ENCODE measurements at places on chromosomes 4 and X.

DNA sequence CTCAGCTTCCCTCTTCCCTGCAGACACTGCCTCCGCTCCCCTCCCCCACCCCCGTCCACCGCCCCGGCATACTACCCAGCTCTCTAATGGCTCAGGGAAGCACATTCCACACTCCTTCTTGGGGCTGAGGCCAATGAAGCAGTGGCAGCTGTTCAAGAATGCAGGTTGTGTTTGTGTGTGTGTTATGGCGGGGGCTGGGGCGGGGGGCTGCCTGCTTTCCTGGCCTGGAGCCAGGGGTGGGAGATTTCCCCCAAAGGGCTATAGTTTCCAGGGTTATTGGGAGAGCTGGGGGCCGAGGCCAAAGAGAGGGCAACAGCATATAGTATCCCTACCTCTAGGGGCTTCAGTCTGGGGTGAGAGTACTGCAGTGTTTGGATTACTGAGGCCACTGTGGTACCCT, 149.4 kb downstream of the EFNB1 start:
- DNase-seq, result peak; percentile 62

DNA sequence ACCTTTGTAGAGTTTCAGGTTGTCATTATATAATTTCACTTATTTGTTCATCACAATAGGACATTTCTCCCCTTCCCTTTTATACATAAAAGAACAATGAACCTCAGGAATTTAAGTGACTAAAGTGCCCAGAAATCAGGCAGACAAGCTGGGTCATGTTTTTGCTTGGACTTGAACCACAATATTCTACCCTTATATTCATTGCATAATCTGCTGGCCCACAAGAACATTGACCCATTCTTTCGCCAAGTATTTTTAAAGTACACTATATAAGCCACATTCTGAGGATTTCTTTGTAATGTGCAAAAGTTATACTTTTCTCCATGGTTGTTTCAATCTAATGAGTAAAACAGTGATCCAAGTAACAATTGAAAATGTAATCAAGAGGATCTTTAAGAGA, 637.5 kb upstream of the SLIT2 start:
- DNase-seq, result no peak

DNA sequence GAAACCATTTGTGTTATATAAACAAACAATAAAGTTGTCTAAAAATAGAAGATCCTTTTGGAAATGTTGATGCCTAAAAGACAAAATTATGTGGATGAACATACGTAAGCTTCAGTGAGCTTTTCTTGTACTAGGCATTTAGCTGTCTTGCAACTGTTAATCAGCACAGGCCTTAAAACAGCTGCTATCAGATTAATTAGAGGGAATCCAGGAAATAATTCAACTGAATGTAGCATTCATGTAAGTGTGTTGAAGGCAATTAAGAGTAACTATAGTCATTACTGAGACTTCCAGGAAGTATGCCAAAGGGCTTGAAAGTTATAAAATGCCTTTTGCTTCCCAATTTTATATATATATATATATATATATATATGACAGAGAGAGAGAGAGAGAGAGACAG, 248.7 kb downstream of the IL1RAPL1 start:
- DNase-seq, result no peak

DNA sequence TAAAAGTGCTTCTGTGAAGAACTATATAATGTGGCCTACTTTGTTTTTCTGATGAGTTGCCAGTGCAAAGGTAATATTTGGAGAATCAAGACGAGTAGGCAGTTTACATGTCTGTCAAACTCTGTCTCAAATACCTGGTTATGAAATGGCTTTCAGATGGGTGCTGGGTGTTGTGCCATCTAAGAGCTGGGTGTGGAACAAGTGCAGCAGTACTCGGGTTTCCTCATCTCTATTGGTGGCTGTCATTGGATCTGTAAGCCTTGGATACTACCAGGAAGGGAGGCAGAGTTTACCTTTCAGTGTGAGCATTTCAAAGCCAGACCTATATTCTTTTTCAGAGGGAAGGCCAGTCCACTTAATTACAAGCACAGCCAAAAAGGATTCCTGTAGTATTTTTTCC, 37.2 kb downstream of the MTM1 start:
- DNase-seq, result no peak

DNA sequence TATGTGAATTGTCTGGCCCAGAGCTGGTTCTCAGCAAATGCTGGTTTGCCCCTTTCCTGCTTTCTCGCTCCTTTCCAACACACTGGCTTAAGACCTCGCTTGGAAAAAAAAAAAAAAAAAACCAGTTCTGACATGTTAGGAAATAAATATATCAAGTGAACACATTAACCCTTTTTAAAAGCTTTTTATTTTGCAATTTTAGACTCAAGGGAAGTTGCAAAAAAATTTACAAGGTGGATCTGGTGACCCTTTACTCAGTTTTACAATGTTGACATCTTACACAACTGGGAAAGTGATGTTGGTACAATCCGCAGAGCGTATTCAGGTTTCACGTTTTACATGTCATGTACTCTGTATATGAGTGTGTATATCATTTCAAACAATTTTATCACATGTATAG, 100.1 kb downstream of the RTL5 start:
- no peak for DNase-seq

DNA sequence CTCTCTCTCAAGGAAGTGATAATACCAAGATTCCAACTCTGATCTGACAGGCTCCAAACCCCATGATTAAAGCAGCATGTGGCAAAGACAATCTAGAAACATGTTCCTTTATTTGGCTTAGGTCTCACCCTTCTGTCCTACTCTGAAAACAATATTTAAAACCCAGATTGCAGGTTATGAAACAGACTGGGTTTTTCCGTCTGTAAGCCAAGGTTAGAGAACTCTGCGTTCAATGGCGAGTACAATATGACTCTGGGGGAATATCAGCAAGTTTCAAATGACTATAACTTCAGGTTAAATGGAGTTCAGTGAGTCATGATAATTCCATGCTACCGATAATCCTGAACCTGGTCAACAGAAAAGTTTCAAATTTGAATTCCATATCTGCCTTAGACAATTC, 50.8 kb downstream of the ANAPC10 start:
- no peak for DNase-seq

DNA sequence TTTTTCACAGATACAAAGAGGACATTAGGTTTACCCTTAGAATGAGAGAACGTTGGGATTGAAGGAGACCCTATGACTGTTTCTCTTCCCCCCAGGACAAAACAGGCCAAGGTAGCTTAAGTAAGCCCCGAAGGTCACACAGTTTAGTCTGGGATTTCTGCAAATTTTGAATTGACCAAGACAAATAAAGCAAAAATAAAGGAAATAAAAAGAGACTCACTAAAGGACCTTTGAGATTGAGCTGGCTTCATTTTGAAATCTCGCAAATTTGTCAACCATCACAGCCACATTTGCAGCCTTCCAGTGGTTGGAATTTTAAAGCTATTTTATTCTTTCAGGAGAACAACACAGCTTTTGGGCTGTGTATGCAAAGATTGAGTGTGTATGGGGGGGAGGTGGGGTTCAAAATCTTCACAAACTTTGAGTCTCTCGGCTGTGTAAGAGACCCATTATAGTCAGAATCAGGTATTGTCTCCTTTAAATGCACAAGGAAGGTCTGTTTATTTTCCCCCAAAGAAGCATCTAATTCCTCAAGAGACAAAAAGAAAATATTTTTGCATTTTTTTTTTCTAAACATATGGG, 4.2 kb downstream of the TMSB4X start:
- no peak for DNase-seq

GRCh38 chr4:2866891-2867290, 23.2 kb downstream of the ADD1 start:
- no peak for DNase-seq

GRCh38 chr4:113973345-113973744, 6.1 kb downstream of the ARSJ start:
- no peak for DNase-seq

DNA sequence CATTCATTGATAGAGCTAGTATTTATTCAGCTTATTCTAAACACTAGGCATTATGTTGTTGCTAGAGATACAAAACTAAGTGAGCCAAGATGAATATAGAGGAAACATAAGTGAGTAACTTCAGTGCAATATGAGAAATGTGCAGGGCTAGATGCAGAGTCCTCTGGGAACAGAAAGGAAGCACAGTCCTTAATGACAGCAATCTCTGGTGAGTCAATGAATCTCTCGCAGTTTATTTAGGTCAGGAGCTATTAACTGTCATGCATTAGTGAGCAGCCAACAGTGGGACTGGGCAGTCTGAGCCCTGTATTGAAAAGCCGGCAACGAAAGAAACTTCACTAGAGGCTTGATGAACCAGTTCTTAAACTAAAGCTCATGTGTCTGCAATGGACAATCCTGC, 598.1 kb upstream of the MAGEB2 start:
- no peak for DNase-seq

DNA sequence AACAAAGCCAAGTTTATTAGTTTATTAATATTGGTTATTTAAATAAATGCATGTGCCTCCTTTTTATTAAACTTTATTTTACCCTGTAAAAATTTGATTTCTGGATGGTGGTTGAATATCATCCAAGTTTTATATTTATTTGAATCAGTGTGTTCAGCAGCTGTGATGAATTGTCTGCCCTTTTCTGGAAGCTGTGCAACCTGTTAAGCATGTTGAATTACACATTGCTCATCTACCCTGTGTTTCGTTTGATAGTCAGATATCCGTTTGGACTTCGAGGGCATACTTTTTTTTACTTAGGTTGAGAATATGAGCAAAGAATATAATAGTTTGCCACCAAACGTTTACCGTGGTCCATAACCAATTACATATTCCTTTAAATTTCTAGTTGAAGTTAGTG, 95.8 kb upstream of the TENM3 start:
- no peak for DNase-seq

GRCh38 chrX:37349221-37350033, at the start of gene PRRG1:
PRRG1 (plus strand) TSS chrX:37349364; CDS start chrX:37406250, 56,886 bp downstream.
- no peak for DNase-seq

GRCh38 chr4:121648516-121648915, 48.3 kb downstream of the ANXA5 start:
- DNase-seq, result no peak

DNA sequence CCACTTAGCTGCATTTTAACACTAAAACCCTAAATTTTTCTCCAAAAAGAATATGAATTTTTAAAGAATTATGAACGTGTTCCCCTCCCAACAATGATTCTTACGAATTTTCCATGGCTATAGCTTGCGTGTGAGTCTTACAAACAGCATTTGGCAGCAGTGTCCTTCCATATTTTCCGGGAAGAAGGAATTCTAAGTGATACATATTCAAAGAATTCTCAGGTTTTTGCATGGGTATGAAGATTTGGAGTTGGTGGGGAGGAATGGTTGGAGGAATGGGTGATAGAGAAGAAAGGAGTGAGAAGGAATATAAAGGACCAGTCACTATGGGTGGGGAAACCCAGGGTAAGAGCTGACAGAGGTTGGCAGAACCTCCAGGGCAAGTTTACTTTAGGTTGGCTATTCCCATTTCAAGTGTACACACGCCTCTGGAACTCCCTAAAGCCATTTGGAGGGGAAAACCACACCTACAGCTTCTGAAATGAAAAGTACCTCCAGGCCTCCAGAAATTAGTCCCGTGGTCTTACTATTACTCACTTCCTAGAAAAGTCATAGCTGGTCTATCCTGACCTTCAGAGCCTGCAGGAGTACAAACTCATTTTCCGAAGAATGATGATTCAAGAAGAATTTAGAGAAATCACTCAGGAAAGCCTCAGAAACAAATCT, 420.8 kb upstream of the DIPK2B start:
- no peak for DNase-seq

GRCh38 chrX:111168314-111168713, 72.3 kb downstream of the PAK3 start:
- DNase-seq, result no peak

DNA sequence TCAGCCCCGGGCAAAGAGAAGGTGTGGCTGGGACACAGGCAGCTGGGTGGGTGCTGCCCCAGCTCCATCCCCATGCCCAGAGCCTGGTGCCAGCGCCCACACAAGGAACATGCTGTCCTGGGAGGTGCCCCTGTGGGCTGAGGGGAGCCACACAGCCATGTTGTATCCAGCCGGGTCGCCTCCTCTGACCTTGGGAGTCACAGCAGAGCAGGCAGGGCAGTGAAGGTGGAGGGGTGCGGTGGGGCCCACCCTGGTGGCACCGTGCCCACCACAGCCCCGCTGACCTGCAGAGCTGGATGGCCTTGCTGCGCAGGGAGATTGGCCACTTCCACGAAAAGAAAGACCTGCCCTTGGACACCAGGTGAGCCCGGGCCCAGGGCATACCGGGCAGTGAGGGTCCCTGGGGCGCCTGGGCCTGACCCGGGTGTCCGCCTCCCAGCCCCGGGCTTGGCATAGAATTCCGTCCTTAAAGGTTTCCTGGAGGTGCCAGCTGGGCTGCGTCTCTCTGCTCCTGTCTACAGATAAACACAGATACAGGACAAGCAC, 18.7 kb upstream of the ADD1 start:
- DNase-seq, result no peak

DNA sequence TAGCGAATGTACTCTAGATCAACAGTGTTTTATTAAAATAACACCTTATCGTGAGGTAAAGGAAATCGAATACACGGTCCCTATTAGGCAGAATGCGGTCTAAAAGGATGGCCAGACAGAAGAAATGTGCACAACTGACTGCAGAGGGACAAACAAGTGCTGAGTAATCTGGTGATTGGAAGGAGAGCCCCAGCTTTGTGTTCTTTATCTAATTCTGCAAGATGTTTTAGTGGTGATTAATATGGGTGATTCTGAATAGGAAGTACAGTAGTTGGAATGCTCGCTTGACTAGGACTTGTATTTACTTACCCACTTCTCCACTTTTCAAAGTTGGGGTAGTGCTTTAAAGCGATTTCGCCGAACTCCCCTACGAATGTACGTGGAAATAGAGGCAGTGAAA, 1.2 kb downstream of the WDR44 start:
- DNase-seq, result no peak

GRCh38 chr4:174265916-174266315, 17.6 kb downstream of the FBXO8 start:
- no peak for DNase-seq

DNA sequence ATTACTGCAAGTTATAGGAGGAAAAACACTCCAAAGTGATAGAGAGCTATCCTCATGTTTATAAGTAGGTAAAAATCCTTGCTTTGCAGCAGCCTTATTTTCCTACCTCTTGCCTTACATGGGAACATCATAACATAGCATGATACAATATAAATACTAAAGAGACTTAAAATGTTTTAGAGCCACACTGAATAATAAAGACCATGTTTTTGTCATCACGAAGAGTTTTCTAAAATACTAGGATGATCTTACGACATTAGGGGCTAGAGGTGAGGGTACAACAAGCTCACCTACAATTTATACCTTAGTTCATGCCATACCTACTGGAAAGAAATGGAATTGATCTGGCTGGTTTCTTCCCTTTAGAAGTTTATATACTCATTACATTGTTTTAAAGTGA, 184.8 kb downstream of the FBXW7 start:
- no peak for DNase-seq

All from vagina (tissue), 2 donors.